Breast epithelium (tissue), 4 donors: ENCODE measurements at places on chromosomes 4 and X.

DNA sequence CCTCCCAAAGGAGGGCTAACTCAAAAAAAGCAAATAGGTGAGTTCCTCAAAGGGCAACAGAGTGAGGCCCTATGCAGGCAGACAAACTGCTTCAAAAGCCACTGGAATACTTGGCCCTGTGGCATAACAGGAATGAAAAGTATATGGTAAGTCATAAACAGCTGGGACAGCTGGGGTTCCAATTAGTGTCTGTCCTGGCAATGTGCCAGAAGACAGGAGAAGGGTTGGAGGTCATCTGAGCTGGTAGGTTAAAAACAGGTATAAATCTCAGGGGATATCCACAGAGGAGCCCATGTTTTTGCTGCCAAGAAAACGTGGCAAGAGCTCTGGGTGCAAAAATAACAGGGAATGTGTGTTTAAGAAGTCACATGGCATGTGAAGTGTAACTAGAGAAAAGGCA, 111.6 kb downstream of the APOOL start:
- DNase-seq: no peak

GRCh38 chr4:40628888-40629287, 776 bp downstream of the RBM47 start:
- no peak for DNase-seq

DNA sequence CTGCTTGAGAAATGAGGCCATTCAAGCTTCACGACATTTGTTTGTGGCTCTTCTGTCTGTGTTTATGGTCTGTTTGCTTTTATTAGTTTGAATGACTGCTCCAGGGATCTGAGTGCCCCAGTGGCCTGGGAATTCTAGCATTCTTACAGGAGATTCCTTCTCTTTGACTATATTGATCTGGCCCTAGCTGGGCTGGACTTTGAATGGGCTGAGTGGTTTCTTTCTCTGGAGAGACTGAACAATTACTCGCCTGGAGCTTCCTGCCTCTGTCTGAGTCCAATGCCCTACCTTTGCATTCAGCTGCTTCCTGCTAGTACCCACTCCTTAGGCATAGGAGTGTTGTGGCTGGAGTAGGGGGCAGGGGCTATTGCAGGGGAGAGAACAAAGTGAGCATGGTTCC, 51.2 kb upstream of the EDA start:
- no peak for DNase-seq

DNA sequence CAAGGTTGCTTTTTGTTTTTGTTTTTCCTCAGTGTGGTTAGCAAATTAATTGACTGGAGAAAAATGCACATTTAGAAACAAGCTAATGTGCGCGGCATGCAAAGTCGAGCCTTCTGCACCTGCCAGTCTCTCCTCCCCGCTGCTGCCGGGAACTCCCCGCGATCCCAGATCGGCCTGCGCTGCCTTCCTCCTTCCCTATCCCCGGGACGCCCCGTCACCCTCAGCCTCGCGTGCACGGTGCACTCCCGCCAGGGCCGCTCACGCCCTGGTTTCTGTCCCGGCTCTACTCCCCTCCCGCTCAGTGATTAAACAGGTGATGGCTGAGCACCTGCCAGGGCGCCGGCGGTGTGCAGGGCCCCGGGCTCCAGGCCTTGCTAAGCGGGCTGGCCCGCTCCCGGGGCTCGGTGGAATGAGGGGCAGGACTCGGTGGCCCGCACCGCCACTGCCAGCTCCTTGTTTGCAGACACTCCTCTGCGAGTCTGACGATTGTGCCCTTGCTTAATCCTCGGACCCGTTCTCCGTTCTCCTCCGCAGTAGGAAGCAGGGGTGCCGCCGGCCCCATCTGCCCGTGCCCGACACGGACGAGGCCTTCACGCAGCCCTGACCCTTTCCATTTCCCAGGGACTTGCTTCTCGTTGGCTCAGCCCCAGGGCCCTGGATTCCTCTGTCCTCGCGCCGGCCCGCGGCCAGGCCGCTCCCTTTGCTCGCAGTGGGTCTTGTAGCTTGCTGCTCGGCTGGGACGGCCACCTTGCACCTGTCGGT, 143.4 kb downstream of the TRIML1 start:
- DNase-seq: no peak

DNA sequence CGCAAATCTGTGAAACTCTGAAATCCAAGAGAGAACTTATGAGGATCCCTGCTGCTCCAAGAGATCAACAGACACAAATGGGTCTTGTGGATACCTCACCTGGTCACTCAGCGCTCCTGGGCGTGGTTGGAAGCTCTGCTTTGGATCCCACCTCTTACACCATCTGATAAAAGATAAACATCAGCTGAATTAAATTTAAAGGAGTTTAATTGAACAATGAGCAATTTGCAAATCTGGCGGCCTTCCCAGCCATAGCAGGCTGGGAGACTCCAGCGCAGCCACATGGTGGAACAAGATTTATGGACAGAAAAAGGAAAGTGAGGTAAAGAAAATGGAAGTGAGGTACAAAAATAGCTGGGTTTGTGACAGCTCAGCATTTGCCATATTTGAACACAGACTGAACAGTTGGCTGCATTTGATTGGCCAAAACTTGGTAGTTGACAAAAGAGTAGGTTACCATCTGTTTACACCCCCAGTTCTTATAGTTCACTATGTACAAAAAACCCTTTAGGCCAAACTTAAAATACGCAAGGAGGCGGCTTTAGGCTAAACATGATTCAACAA, 437.3 kb upstream of the NDST3 start:
- no peak for DNase-seq

GRCh38 chr4:128516301-128516969, 228.8 kb upstream of the PGRMC2 start:
- no peak for DNase-seq

DNA sequence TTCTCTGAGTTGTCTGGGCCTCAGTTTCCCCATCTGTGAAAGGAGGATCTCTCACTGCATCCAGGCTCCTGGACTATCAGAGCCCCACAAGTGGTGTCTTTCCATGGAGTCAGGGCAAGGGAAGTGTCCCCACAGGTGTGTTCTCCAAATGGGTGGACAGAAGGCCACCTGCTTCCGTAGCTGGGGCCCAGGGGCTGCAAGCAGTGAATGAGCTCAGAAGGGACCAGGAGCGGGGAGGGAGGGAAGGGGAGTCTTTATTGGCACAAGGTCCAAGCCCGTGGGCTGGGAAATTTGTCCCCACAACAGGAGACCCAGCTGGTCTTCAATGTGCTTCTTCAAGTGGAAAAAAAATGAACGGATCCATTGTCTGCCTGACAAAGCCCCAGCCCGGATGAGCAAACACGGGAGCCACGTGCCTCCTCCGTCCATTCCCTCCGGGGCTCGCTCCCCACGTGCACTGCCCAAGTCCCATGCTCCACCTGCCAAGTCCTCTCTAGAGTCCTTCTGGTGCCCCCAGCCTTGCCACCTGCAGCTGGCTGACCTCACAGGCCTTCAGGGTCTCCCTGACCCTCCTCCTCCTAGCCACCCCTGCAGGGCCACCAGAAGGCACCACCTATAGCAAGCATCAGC, 72.0 kb downstream of the JAKMIP1 start:
- DNase-seq: no peak

- DNase-seq: no peak
These were observed 57.1 kb downstream of the FAM47B start for GRCh38 chrX:34999702-35000101.

GRCh38 chrX:580030-580429, 50.6 kb upstream of the SHOX start:
- DNase-seq: no peak

- no peak for DNase-seq
These were observed 45.7 kb downstream of the ACOX3 start for GRCh38 chr4:8394806-8395205.

DNA sequence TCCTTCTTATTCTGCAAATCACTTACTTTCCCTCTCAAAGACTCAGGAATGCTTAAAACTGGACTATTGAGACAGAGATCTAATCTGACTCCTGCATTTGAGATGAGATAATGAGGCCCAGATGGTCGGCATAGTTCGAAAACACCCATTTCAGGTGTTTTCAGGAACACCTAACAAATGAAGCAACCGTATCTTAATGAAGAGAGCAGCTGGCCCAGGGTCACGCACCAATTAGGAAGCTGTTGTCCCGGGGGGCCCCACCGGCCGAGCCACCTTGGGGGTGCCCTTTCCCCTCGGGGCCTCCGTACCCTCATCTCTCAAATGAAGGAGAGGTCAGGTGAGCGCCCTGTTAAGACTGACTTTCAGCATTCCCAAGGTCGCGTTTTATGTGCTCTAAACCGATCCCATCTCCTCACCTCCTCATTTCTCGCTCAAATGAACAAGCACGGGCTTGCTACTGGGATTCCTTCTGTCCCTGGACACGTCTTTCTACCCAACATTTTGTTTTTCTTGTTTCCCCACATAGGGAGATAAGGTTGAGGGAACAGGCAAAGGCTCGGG, 824 bp downstream of the LRPAP1 start:
- DNase-seq: no peak

DNA sequence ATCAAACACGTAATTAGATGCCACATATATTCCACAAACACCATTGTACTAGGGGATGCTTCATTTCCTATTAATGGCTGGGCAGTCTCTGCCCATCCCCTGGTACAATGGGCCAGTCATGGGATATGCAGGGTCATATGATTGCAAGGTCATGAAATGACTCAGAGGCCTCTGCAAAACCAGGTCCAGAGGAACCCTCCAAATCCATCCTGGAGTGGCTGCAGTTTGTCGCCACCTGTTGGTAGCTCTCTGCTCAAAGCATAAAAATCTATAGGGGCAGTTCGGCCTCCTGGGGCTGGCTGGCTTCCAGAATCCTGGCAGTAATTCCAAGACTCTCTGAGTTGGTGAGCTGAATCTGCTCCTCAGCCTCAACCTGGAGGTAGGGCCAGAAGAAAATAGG, 22.9 kb upstream of the PUDP start:
- no peak for DNase-seq
